ENCODE measurements at places on chromosomes 1 and 21.
A peak's percentile ranks its signal among the peaks of the same experiment; 100 is the strongest.

DNA sequence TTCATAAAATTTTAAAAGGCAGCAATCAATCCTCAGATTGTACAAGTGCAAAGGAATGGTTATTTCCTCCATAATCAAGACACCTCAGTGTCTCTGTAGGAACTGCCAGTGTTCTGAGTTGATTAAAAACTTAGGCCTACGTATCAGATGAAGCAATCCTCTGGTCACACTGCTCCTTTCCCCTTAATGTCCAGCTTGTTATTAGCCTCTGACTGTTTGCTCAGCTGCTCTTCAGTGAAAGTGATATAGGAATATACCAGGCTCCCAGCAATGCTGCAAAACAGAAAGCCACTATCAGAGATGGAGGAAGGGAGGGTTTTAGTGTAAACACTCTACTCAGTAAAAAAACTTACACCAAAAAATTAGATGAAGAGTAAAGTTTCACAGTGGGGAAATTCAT, 49.8 kb downstream of the SLC35D1 start:
- DNase-seq = no peak

GRCh38 chr1:9907441-9907840, 2.6 kb downstream of the CTNNBIP1 start:
- no peak for DNase-seq

GRCh38 chr21:21898801-21899200, 900.6 kb downstream of the NCAM2 start:
- no peak for DNase-seq

- no peak for DNase-seq
These were observed 129.6 kb downstream of the USH2A start for GRCh38 chr1:216293683-216294082.

- DNase-seq = no peak
These were observed 613 bp upstream of the ERO1B start for GRCh38 chr1:236282425-236282716.

DNA sequence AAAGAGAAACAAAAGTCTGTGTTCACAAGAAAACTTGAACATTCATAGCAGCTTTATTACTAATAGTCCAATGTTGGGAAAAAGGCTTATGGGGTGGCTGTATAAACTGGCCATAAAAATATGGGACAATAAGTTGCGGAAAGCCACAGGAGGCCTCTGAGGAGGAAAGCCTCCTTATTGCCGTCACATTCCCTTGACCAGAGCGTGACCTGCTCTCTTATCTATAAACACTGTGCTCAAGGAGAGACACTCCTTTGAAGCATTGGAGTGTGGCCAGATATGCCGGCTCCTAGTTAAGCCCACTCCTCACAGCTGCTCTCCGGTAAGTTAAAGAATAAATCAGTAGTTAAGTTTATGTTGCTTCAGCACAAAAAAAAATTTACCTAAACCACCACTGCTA, 19.7 kb downstream of the OR6Y1 start:
- no peak for DNase-seq

GRCh38 chr1:32883338-32884031, 2.8 kb upstream of the HPCA start:
- DNase-seq = no peak

DNA sequence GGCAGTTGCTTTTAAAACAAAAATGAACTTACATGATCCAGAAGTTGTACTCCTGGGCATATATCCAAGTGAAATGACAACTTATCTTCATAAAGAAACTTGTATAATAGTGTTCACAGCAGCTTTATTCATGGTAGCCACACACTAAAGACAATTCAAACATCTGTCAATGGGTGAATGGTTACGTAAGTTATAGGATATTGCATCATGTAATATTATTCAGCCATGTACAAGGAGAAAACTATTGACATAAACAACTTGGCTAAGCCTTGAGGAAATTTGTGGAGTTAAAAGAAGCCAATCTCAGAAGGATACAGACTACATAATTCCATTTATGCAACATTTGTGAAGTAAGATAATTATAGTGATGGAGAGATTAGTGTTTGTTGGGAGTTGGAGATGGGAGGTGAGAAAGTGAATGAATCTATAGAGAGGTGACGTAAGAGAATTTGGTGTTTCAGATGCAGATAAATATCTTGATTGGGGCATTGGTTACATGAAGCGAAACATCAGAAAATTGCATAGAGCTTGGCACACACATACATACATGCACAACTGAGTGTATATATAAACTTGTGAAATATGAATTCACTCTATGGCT, 49.9 kb upstream of the GRIK1 start:
- DNase-seq = no peak

DNA sequence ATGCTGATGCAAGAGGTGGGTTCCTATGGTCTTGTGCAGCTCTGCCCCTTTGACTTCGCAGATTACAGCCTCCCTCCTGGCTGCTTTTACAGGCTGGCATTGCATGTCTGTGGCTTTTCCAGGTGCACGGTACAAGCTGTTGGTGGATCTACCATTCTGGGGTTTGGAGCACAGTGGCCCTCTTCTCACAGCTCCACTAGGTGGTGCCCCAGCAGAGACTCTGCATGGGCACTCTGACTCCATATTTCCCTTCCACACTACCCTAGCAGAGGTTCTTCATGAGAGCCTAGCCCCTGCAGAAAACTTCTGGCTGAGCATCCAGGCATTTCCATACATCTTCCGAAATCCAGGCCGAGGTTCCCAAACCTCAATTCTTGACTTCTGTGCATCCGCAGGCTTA, 989.0 kb downstream of the PLA2G4A start:
- DNase-seq = no peak

GRCh38 chr1:203328714-203329122, 22.2 kb downstream of the FMOD start:
- no peak for DNase-seq

DNA sequence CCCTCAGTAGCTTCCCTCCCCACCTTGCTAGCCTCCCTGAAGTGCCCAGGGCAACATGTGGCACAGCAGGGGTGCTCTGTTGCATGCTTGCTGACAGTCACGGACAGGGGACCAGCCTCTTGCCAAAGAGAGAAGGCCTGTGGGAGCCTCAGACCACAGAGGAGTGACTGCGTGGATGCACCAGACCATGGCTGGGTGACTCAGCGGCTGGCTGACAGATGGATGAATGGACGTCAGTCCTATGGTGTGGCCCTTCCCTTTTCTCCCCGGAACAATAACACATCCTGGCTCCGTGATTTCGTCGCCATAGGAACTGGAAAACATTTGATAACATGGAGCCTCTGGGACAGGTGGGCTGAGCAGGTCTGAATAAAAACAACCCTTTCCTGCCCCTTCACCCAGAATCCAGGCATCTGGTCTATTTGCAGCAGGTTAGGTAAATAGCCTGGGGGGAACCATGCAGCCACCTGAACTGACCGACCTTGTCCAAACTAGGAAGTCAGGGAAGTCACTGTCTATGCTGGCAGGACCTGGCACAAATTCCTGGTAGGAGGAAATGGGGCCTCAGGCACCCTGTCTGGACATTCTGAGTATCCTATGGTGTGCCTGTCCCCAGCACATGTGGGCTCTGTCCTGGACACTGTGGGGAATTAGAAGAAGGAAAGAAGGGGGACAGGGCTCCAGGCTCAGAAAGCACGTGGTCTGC, 53.3 kb downstream of the NENF start:
- DNase-seq = peak; percentile 96

GRCh38 chr1:151213560-151213959, 15.2 kb downstream of the PIP5K1A start:
- no peak for DNase-seq

DNA sequence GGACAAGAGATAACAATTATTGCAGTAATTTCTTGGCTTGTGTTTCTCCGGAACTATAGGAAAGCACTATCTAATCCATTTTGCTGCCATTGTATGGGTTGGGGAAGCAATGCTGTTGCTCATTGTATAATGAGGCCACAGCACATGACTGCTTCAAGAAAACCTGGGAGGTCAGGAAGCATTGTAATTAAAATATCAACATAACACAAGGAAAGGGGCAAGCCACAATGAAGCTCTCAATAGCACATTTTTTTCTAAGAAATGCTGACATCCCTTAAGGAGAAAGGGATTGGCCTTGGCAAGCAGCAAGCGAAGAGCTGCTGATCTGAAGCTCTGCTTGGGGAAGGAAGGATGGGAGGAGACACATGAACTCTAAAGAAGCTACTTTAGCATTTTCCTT, 44.0 kb downstream of the PLPP3 start:
- DNase-seq = no peak

DNA sequence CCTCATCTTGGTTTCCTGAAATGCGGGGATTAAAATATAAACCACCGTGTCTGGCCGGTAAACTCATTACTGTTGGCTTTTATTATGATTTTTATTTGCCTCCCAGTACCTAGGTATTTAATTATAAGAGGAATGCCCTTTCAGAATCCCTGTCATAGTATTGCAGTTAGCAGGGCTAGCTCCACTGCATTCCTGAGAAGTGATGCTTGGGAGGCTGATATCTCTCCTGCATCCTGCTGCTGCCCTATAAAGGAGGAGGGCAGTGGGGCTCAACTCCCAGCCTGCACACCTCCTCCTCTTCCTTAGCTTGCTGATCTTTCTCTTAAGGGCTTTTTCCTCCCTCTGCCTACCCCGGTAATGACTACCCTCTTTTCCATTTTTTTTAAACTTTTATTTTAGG, 19.9 kb upstream of the DISC1 start:
- DNase-seq = no peak

DNA sequence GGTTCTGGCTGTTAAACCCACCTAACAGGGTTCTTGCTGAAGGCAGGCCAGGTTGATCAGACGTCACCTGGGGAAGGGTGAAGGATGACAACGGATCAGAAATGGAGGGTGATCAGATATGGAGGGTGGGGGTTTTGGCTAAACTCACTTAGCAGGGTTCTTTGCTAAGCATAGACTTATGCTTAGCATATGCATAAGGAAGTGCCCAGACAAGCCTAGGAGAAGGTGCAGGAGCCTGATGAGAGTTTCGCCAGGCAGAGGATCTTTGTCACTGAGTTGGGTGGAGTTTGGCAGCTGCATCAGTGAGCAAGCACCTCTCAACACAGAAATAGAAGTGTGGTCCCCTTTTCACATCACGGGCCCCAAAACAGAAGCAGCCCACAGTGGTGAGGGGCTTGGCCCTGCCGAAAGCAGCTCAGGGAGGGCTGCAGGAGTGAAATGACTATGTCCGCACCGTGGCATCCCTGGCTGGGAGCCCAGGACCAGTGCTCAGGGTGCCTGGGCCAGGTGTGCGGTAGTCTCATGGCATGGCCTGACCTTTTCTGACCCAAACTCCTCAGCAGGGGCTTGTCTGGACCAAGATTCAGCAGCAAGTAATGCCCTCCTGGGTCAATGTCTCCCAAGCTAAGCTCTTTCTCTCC, 101.6 kb downstream of the AJAP1 start:
- DNase-seq = no peak

Measured in inflammatory macrophage (primary cell).